Hematopoietic multipotent progenitor cell (in vitro differentiated cells): ENCODE measurements at places on chromosomes 3 and 15. TPM values are rescaled to one million over a fixed set of nuclear protein-coding genes. Genes with fewer than 3 reads are reported as not detected.

GRCh38 chr15:45704329-45705249 is 69.8 kb downstream of the SQOR start:
- DNase-seq, result no peak

- no peak for DNase-seq
These were observed 190.4 kb upstream of the BCL6 start for GRCh38 chr3:187935623-187936156.

The GUCA1C gene
- not detected for total RNA-seq

DNA sequence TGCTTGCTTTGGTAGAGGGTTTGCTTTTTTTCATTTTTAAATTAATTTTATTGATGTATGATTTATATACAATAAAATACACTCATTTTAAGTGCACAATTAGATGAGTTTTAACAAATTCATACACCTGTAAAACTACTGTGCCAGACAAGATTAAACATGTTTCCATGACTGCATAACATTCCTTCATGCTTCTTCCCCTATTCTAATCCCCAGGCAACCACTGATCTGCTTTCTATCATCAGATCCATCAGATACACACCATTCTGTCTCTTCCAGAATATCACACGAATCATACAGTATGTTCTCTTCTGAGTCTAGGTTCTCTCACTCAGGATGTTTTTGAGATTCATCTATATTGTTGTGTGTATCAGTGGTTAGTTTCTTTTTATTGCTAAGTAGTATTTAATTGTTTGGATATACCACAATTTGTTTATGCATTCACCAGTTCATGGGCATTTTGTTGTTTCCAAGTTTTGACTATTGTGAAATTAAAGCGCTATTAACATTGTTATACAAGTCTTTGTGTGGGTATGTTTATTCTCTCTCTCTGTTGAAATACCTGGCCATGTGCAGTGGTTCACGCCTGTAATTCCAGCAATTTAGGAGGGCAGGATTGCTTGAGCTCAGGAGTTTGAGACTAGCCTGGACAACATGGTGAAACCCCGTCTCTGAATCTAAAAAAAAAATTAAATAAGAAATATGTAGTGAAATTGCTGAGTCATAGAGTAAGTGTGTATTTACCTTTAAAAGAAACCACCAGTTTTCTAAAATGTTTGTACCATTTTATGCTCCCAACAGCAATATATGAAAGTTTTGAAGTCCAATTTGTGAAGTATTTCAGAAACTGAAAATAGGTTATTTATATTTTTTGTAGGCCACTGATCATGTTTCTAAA is 7.0 kb upstream of the TFG start:
- DNase-seq, result no peak

The MNS1 gene
- 0.27 TPM for total RNA-seq
